ENCODE measurements at places on chromosomes 1 and 21.

GRCh38 chr1:248361121-248361715 is at the start of gene OR2T4:
Gene OR2T4 (plus strand): TSS chr1:248361665. CDS start chr1:248361665, 0 bp downstream.
- no peak for DNase-seq

- no peak for DNase-seq
These were observed 26.0 kb downstream of the ATF6 start for GRCh38 chr1:161791904-161792655.

- no peak for DNase-seq
These were observed 44.8 kb upstream of the KCND3 start for GRCh38 chr1:112034277-112034676.

GRCh38 chr1:67339623-67340343 is 32.1 kb downstream of the IL12RB2 start:
- no peak for DNase-seq

- no peak for DNase-seq
These were observed 18.9 kb downstream of the GPR137B start for GRCh38 chr1:236161230-236161629.

DNA sequence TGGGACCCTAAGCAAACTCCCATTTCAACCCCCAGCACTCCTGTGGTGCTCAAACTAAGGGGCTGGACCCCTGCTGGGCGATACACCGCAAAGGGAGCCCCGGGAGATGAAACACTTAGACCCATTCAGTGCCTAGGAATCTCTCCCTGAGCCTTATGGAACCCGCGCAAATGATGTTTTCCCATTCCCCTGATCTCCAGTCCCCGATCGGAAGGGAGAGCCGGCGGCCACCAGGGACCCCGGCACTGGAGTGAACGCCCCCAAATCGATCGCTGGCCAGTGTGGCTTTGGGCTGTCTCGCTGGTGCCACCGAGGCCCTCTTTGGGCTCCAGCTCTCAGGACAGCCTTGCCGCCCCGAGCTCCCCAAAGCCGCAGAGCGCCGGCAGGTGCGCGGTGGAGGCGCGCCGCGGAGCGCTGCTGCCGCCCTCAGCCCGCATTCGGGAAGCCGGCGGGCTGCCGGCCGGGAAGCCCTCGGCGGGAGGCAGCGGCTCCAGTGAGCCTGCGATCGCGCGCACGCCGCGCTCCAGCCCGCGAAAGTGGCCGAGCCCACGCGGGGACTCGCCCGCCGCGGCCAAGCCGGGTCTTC is 1.1 kb downstream of the PLXNA2 start:
- DNase-seq, result peak; percentile 21

DNA sequence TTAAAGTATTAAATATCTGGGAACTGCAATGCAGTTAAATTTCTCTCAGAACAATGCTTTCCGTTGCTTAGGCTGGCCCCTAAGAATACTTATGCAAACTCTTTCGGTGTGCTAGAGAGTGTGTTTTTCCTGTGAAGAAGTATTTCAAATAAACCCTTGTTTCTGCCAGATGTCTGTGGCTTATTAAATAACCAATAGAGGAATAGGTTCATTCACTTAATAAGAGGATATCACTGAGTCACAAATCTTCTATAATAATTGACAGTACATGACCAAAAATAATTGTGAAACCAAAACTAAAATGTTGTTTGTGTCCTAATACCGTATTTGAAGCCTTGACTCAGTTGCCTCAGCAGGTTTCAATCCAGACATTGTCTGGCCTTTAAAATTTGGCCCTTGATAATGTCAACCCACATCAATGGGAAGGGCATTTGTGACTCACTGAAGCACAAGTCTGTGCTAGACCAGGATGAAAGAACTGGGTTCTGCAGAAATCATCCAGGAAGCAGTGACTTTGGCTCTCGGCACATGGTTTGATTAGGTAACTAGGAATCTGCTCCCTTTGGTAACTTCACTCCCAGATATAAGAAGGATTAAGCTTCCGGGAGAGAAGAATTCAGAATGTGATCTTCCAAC is 104.2 kb upstream of the BARHL2 start:
- no peak for DNase-seq

DNA sequence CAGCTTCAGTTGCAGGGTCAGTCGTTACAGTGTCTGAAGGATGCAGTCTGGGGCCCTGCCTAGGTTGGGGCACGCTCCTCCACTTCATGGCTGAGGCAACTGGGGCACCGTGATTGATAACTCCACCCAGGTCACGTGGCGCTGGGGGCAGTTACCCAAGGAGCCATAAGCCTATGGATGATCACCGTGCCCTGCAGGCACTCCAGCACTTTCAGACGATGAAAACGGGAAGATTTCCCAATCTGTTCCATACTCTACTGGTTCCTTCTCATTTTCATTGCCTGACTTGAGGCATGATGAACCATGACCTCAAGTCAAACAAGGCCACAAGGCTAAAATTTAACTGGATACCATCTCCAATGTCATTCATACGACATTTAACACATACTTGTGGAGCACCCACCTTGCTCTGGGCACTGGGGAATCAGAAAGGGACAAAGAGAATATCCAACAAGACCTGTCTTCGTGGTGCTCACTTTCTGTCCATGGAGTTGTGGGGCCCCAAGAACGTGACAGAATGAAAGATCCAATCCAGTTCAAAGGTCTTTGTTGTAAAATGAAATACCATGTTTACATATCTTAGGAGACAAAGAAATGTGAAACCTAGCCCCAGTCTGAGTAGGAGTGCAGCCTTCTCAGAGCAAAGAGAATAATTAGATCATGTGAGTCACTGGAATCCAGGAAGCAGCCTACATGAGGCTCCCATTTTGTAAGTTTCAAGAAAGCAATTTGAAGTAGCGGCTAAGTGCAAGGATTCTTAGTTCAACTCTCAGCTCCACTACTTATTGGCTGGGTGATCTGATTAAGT is 39.4 kb upstream of the SPOCD1 start:
- no peak for DNase-seq

GRCh38 chr1:168507231-168507630 is 36.6 kb downstream of the XCL2 start:
- no peak for DNase-seq

DNA sequence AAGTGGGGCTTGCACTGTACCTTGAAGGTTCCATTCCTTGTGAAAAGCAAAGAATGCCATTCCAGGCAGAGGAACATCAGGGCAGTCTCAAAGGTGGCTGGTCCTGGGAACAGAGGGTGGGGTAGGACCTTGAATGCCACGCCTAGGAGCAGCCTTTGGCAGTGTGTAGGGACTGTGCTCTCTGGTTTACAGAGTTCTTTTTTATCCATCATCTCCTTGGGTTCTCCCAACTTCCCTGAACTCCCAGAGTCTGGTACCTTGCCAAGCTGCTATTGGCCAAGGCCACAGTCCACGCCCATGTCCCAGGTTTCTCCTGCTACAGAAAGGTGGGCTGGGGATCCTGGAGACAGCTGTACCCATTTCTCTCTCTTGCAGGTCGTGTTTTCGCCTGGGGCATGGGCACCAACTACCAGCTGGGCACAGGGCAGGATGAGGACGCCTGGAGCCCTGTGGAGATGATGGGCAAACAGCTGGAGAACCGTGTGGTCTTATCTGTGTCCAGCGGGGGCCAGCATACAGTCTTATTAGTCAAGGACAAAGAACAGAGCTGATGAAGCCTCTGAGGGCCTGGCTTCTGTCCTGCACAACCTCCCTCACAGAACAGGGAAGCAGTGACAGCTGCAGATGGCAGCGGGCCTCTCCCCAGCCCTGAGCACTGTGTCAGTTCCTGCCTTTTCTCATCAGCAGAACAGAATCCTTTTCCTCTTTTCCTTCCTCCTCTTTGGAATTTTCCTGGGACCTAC is 15.3 kb upstream of the TRNAU1AP start:
- DNase-seq, result no peak

GRCh38 chr1:223430236-223430635 is 37.0 kb downstream of the CCDC185 start:
- DNase-seq, result no peak

GRCh38 chr1:22914633-22915217 is 57.9 kb downstream of the LACTBL1 start:
- no peak for DNase-seq

- no peak for DNase-seq
These were observed 714 bp downstream of the DFFA start for GRCh38 chr1:10471411-10472219.

GRCh38 chr21:32252136-32252535 is 26.7 kb downstream of the MIS18A start:
- DNase-seq, result no peak

DNA sequence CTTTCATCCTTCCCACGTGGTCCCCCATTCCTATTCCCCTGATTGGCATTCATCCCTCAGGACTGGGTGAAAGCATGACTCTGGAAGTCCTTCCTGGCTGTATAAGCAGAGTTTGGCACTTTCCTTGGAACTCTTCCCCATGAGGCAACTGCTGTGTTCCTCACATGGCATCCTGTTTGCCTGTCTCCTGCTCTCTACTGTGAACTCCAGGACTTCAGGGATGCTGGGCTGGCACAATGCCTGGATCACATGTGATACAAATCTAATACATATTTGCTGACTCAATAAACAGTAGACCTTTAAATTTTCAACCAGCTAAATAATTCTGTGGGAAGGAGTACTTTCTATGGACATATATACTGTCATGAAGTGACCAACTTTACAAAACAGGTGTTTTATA is 46.8 kb upstream of the EDEM3 start:
- DNase-seq, result no peak

DNA sequence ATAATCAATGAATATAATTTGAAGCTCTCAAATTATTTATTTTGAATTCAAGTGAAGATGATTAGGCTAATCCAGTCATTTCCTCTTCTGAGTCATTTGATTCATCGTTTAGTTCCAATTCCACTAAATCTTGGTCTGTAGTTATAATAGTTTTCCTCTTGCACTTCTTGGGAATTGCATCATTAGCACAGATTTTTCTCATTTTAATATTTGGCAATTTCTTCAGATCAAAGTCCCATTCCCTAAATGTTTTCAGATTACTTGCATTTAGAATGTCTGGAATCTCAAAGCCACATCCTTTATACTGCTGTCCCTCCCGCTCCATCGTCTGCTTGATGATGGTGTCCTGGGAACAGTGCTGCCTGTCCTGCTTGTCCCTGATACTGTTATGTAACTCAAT is 43.5 kb downstream of the MAST2 start:
- no peak for DNase-seq

GRCh38 chr1:25692560-25692959 is 76.0 kb downstream of the MAN1C1 start:
- DNase-seq, result no peak

GRCh38 chr1:3770047-3770765 is 2.3 kb upstream of the SMIM1 start:
- no peak for DNase-seq

DNA sequence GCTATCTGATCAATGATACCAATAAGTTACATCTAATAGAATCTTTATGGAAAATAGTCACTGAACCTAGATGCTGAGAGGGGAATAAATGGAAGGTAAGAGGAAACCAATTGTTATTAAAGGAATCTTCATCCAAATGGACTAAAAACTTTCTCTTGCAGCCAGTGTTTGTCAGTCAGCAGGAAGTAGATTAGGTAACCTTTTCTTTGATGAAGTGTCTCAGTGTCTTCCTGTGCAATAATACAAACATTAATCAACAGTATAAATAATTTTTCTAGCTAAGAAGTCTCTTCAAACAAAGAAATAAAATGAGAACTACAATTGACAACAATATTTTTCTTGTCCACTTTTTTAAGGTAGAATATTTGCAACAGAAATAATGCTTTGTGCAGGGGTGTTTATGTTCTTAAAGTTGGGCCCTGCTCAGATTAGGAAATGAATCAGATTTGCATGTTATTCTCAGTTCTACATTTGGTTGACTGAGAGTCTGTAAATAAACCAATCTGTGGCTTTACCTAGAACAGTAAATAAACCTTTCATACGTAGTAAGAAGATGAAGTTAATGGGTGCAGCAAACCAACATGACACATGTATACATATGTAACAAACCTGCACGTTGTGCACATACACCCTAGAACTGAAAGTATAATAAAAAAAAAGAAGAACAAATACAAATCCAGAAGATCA is 391.4 kb downstream of the MRPL39 start:
- DNase-seq, result no peak

- no peak for DNase-seq
These were observed 258.3 kb downstream of the ATG4C start for GRCh38 chr1:63042278-63042677.

DNA sequence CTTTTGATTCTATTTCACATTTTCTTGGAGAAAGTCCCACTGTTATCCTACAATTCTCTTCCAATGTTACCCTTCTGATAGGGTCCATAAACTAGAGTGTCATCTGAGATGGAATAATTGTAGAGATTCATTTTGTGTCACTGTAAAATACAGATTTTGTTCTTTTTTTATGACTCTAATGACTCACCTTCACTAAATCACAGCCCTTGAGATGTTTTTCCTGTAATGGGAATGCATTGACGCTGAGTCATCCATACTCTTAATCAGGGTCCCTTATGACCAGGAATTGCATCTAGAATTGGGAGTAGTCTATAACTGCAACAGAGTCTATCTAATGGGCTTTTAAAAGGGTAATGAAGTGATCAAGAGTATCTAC is 315.5 kb downstream of the TGFB2 start:
- DNase-seq, result no peak

DNA sequence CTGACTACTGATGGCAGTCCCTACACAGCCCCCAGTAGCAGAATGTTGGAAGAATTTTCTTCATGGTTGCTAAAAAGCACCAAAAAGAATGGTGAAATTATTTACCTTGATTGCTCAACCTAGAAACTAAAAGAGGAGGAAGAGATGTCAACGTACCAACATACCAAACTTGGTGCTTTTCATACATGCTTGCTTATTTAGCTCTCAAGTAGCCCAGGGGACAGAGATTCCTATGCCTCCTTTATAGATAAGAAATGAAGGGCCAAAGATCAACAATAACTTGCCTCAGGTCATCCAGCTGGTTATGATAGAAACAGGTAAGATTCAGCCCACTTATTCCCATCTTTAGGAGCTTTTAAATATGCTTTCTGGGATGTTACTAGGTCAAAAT is 170.6 kb downstream of the PIGK start:
- DNase-seq, result no peak

- no peak for DNase-seq
These were observed 88.8 kb downstream of the KIF1B start for GRCh38 chr1:10299151-10299550.

DNA sequence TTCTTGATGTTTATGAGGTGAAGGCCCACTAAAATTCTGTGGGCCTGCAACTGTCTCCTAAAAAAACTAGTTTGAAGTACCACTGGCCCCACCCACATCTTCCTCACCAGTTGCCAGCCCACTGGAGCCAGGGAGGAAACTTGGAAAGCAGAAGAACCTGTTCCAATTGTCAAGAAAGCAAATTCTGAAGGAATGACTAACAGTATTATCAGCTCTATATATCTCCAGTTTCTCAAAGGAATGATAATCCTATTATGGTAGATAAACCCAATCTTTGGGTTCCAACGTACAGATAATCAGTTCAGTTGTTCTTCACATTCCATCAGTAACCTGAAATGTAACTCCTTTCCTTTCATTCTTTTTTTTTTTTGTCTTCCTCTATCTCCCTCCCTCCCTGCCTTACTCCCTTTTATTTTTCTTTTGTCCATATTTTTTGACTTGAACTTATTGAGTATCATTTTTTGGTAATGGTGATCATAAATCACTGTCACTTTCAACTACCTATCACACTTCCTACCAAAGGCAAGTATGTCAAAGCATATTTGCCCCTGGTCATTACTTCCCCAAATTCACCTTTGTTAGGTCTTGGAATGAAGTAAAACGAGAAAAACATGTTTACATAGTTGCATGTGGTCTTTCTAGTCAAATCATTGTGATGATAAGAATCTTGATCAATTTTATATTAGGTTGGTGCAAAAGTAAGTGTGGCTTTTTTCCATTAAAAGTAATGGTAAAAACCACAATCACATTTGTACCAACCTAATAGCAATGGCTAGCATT is 943.4 kb downstream of the TTLL7 start:
- no peak for DNase-seq

All from memory B cell (primary cell).